H9 (cell line): ENCODE measurements at places on chromosomes 3 and 15. TPM values are rescaled to one million over a fixed set of nuclear protein-coding genes. Genes with fewer than 3 reads are reported as not detected.

The SPATA12 gene
- total RNA-seq: 0.11 and 0.22 TPM in 2 replicates

The TMCO5A gene
- not detected in 2 replicates for total RNA-seq

The TMEM158 gene
- 29.1 and 30.3 TPM in 2 replicates for total RNA-seq

The TRPM1 gene
- total RNA-seq: not detected in 2 replicates

The COL6A5 gene
- total RNA-seq: 0.04 TPM in 2 replicates
